ENCODE measurements at places on chromosomes 3 and 15.

- DNase-seq: no peak
These were observed 16.0 kb upstream of the EID1 start for GRCh38 chr15:48861813-48862431.

- DNase-seq: no peak
These were observed 117.5 kb downstream of the CMSS1 start for GRCh38 chr3:99934975-99935797.

- peak; percentile 39 for DNase-seq
These were observed 2.6 kb downstream of the MAP2K1 start for GRCh38 chr15:66389098-66389858.

DNA sequence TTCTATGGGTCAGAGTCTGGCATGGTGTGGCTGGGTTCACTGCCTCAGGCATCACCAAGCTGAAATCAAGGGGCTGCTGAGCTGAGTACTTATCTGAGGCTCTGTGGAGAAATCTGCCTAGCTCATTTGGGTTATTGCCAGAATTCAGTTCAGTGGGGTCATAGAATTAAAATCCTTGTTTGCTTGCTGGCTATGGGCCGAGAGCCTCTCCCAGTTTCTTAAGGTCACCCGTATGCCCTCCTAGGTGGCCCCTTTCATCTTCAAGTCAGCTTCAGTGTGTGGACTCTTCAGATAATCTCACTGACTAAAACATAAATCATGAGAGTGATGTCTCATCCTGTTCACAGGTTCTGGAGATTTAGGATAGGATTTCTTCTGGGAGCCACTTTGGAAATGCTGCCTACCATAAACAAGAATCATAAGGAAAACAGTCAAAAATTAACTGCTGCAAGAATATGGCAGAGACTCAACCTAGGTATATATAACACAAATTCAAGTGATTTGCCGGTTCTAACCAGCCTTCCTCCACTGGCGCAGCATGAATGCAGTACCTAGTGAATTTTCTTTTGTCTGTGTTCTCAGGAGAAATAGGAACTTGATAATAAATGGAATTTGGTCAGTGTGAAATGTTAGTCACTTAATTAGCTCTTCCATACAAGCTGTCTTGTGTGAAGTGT lies 5.3 kb downstream of the CP start:
- DNase-seq: peak; percentile 59

GRCh38 chr3:152474585-152474984 lies 205.9 kb downstream of the MBNL1 start:
- no peak for DNase-seq

DNA sequence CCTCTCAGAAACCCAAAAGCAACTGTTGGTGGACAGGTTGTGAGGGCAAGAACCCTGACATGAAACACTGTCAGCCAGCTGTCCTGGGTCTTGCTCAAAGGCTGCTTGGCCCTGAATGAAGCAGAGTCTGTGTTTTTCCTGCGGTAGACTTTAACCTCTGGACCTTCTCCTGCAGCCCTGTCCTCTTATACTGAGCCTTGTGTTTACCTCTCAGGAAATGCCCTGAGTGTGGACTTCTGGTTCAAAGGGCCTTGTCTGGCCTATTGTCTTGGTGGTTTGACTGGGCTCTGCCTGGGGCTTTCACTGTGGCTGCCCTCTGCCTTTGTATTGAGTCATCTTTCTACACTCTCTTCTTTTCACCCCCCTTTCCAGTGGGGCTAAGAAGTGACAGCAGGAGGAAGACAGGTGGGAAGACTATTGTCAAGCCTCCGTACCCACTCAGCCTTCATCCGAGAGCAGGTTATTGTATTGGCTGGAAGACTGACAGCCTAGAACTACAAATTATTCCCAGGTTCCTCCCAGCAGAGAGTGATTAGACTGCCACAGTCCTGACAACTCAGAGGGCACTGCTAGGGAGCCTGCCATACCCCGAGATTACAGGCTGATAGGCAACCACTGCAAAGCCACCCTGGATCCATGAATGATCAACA lies 3.5 kb downstream of the SEC13 start:
- peak; percentile 58 for DNase-seq

DNA sequence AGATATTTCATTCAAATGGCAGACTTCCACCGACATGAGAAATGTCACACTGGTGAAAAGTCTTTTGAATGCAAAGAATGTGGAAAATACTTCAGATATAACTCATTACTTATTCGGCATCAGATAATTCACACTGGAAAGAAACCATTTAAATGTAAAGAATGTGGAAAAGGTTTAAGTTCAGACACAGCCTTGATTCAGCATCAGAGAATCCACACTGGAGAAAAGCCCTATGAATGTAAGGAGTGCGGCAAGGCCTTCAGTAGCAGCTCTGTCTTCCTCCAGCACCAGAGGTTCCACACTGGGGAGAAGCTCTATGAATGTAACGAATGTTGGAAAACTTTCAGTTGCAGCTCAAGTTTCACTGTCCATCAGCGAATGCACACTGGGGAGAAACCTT lies 8.6 kb upstream of the ZNF621 start:
- no peak for DNase-seq

GRCh38 chr3:54262541-54262940 lies 140.2 kb downstream of the CACNA2D3 start:
- no peak for DNase-seq

DNA sequence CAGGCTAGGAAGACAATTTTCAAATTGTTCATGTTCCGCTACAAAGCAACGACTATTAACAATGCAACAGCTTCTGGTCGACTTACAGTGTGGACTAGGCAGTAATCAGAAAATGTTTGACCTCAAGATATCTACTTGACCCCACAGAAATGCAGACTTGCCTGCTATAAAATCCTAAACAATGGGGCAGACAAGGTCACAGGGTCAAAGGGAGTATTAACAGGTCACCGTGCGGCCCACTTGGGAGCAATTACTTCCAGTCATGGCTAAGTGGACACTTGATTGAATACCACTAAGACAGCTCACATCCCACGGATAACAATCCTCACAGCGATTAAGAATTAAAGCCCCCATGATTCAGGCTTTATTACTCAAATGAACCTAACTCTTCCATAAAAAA lies 58.9 kb downstream of the FOXP1 start:
- DNase-seq: no peak

DNA sequence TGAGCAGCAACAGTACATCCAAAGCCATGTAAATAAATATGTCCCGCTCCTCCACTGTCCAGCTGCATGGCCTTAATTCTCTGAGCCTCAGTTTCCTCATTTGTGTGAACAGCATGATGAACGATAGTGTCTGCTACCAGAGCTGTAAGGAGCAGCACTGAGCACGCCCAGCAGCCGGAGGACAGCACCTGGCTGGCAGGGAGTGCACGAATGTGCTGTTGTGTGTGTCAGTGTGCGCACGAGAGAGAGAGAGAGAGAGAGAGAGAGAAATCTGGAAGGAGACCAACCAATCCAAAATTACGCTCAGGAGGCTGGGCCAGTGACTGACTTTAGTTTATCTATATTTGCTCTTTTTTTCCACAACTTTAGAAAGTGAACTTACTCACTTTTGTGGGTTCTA lies 26.6 kb upstream of the PLXNA1 start:
- DNase-seq: no peak

- DNase-seq: no peak
These were observed 108.3 kb upstream of the CHL1 start for GRCh38 chr3:88267-88666.

DNA sequence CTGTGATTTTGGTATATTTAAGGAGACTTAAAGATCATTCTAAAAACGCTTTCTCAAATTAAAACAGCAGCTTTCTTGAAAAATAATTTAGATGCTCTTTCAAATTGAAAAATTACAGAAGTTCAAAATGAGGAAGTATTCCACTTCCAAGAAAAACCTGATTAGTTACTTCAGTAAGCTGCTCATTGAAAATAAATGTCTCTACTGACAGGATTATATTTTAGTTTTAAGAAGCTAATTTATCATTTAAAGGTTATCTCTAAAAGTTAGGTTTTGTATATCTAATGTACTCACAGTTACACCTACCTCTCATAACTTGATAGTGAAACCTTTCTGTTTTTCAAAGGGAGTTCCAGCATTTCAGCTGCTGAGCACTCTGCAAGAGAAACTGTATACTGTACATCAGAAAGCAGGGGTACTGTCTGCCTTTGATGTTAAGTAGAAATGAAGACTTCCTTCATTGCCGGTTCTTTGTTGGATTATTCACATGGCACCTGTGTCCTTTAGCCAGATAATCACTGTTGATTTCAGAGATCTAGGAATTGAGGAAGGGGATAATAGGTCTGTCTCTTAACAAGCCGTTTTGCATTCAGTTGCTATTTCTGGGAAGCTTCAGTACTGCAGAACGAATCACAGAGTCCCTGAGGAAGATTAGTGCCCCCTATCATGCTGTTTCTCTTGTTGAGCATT lies 161.6 kb downstream of the TCF12 start:
- DNase-seq: no peak

GRCh38 chr15:48616216-48616615 lies 29.3 kb downstream of the FBN1 start:
- no peak for DNase-seq

DNA sequence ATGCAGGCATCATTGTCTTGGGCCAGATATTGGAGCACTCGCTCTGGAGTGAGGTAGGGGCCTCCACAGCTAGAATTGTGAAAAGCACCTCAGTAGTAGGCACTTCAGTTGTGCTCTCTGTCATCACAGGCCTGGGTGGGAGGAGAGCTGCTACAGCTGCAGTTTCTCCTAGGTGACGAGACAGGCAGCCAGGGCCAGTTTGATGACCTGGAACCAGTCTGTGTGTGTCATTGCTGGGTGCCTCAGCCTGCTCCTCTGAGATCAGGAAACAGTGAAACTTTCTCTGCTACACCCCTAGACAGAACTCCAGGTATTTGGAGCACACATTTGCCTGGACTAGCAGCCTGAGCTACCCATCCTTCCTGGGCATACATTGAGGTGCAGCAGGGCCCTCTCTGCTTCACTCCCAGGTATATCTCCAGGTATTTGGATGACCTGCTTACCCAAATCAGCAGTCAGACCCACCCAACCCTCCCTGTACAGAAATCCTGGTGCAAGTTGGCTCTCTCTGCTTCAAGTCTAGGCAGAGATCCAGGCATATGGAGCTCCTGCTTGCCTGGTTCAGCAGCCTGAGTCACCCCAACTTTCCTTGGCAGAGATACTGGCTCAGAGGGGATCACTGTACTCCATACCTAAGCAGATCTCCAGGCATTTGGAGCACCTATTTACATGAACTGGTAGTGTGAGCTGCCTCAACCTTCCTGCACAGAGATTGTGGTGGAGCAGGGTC lies 54.3 kb upstream of the SGO1 start:
- no peak for DNase-seq

GRCh38 chr3:36964817-36965216 lies 20.0 kb upstream of the TRANK1 start:
- DNase-seq: no peak

DNA sequence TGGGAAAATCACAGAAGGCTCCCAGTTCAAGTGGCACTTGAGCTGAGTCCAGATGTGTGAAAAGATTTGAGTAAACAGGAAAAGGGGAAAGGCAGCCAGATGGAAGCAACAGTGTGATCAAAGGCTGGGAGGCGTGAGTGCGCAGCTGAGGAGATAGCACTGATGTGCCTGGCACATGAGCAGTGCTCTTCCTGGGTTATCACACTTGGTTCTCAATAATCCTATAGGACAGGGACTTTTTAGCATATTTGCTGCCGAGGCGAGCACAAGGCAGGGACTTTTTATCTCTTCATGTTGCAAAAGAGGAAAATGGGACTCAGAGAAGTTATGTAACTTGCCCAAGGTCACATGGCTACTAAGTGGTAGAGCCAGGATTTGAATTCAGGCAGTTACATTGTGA lies 39.6 kb downstream of the CORO2B start:
- DNase-seq: no peak

- DNase-seq: no peak
These were observed 272.2 kb upstream of the NR2F2 start for GRCh38 chr15:96058103-96058851.

- no peak for DNase-seq
These were observed 10.9 kb upstream of the RTP1 start for GRCh38 chr3:187186375-187186774.

DNA sequence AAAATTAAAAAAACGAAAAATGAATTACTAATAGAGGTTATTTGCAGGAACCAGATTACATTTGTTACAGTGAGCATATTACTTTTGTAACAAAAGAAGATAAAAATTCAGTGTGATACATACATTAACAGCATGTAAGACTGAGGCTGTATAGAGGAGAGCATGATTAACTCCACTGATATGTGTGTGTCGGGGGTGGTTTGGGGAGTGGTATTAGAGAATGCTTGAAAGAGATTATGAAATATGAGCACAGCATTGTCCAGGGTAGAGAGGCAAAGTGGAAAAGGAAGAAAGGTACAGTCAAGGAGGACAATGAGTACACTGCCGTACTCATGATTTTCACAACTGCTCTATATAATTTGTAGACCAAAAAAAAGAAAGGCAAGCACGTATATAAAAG lies 62.9 kb upstream of the LRRFIP2 start:
- DNase-seq: no peak

GRCh38 chr3:34837848-34838741 lies 801.2 kb upstream of the ARPP21 start:
- no peak for DNase-seq

Measured in left lobe of liver (tissue), 2 donors.